HEK293T (cell line): ENCODE measurements at places on chromosomes 6 and 20.
A peak's percentile ranks its signal among the peaks of the same experiment; 100 is the strongest.

- no peak for DNase-seq
These were observed 223.1 kb downstream of the EYA2 start for GRCh38 chr20:47117773-47118172.

GRCh38 chr6:104943781-104944180 is 13.1 kb upstream of the LIN28B start:
- no peak for DNase-seq

- no peak for DNase-seq
These were observed 137.2 kb downstream of the SYNE1 start for GRCh38 chr6:152499931-152500330.

DNA sequence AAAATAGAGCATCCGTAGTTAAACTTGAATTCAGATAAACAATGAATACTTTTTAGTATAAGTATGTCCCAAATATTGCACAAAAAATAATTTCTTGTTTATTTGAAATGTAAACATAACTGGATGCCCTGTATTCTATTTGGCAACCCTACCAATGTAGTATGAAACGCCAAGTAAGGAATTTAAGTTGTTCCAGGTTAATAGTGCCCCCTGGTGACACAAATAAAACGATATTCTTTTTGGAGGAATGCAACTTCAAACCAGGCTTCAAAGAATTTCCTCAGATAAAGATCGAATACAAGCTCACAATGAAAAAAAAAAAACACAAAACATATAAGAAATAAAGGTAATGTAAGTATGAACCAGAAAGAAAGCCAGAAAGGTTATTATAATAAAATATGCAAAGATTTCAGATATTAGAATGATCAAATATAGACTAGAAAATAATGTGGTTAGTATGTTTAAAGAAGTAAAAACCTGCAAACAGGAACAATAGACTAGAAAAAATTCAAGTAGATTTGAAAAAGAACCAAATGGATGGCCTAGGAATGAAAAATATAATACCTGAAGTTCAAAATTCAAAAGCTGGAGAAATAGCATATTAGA is 18.4 kb upstream of the AKAP7 start:
- peak; percentile 47 for DNase-seq

- no peak for DNase-seq
These were observed 132.3 kb downstream of the PFDN4 start for GRCh38 chr20:54340206-54340605.

GRCh38 chr6:107638493-107638892 is 148.6 kb downstream of the SOBP start:
- no peak for DNase-seq

- no peak for DNase-seq
These were observed 25.5 kb downstream of the EYA2 start for GRCh38 chr20:46920114-46920513.

DNA sequence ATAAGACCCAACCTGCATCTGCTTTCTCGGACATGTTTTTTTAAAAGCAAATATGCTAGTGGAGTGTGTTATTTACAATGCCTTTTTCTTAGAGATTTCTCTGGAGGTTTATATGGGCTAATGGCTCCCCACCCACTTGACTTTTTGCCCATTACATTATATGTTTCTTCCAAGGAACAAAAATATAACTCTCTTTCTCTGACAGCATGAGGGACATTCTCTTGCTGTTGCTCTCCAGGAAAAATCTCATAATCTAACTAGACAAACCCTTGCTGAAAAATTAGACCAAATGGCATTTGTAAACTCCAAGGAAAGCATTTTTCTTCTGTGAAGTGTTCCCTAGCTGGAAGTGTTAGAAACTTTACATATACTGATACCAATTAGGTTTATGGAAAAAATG is 213.7 kb downstream of the PRL start:
- DNase-seq: no peak

GRCh38 chr6:106108129-106108528 is 22.0 kb downstream of the PRDM1 start:
- no peak for DNase-seq

- DNase-seq: no peak
These were observed 3.9 kb upstream of the TRIM39 start for GRCh38 chr6:30322527-30323501.

GRCh38 chr6:113907102-113907815 is 50.1 kb downstream of the MARCKS start:
- no peak for DNase-seq

DNA sequence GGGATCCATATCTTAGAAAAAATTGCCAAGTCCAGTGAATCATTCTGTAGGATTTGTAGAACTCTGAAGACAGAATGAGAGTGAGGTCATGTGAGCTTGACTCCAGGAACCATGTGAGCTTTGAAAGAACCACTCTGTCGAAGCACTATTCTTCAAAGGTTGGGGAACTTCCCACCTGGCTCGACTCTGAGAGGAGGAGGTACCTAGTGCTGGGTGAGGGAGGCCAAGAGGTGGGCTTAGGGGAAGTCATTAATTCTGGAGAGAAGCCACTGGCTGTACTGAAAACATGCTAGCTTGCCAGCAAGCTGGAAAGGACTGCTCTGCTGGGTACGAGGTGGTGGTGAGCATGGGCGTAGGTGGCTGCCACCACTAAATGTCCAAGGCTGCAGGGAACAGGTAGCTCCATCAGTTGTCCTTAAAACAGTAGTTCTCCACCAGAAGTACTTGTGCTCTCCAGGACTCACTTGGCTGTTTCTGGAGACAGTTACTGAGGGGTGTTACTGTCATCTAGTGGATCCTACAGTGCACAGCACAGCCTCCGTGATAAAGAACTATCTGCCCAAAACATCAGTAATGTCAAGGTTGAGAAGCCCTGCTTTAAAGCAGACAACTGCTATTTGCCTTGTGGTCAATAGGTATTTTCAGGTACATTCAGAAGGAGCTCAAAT is 34.7 kb upstream of the SYNJ2 start:
- DNase-seq: peak; percentile 33

- no peak for DNase-seq
These were observed 6.5 kb upstream of the C20orf204 start for GRCh38 chr20:64029293-64030117.

GRCh38 chr20:22320245-22320915 is 264.0 kb downstream of the FOXA2 start:
- DNase-seq: no peak

- no peak for DNase-seq
These were observed 20.6 kb downstream of the FKBP5 start for GRCh38 chr6:35668096-35668495.

GRCh38 chr6:43900916-43901732 is 131.1 kb downstream of the VEGFA start:
- DNase-seq: no peak

DNA sequence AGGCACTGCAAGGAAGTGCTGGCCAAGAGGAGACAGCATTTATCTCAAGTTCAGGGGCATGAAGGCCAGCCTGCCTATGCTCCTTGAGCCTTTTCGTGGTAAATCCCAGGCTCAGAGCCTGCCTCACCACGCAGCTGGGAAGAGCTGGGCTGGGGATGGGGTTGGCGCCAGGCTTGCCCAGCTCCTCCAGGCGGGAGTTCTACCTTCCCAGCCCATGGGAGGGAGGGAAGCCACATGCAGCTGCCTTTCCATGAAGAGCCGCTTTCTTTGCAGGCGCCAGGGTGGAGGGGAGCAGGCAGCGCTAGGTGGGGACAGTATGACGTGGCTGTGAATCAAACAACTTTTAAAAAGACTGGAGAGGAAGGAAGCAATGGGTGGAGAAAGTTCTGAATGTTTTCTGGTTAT is 19.5 kb upstream of the SIRT5 start:
- no peak for DNase-seq

DNA sequence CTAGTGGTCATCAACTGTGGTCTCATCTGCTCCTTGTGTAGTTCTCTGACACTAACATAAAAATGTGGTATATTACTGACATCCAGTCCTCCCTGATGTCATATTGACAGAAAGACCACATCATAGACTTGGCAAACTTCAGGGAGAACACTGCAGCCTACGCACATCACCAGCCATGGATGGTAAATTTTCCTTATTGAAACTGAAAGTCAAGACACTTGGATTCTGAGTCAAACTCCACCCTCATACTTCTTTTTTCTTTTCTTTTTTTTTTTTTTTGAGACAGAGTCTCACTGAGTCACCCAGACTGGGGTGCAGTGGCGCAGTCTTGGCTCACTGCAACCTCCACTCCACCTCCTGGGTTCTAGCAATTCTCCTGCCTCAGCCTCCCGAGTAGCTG is 25.4 kb downstream of the NDRG3 start:
- DNase-seq: no peak

DNA sequence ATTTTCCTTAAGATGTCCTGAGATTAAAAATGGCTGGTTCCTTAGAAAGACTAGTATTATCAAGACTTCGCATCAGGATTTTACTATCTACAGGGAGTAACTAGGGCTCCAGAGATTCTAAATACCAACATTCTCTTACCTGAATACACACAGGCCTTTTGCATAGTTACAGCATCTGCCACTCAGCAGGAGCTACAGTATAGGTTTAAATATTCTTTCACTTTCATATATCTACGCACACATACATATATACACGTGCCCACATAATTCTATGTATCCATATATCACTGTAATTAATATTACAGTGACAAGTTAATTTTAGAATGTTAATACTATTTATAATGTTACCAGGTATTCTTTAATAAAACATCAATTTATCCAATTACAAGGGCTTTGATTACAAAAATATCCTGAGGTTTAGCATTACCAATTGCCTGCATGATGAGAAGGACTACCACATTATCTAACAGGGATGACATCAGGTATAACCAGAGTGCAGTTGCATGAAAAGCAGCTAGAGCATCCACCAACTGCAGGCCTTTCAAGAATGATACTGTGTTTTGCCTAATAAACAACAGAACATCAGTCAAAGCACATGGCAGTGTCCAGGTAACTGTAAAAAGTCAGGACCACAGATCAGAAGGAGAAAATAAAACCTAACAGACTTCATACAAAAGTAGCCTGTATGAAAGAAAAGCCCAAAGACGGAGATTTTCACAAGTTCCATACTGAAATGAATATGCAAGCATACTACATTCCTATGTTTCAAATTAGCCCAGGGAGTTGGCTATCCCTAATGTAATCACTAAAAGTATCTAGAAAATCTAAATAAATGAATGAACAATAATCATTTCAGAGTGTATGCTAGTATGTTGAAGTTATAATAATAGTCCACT is 268.7 kb downstream of the PTPRK start:
- DNase-seq: no peak

- DNase-seq: no peak
These were observed 328 bp downstream of the RRBP1 start for GRCh38 chr20:17681726-17682102.

DNA sequence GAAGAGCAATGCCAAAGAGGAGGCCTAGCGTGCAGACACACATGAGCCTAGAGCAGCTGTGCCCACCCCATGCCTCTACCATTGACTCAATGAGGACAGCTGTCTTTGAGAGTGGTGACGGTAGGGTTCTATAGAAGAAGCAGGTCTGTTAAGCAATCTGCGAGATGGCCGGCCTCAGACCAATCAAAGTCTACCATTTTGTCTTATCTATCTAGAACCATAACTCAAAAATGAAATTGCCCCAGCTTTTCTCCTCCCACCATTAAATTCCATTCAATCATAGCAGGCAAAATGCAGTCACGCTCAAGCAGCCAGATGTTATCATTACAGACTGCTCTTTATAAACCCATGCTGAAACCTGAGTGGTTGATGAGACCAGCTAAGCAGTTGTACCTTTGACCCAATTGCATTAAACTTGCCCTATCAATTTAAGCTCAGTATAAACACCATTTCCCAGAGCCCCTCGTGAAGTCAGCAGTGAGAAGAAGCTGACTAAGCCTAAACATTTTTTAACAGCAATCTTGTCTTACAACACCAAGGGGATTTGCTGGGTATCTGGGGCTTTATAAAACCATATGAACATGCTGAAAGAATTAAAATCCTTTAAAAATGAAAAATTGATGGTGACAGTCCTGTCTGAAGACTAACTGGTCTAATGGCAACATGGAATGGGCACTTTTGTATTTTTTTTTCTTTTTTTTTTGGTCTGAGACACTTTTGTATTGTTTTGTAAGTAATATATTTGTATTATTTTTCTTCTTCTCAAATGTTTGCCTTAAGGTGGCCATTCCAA is 57.5 kb downstream of the FOXC1 start:
- peak; percentile 76 for DNase-seq

GRCh38 chr6:152428126-152428525 is 209.0 kb downstream of the SYNE1 start:
- no peak for DNase-seq

- DNase-seq: no peak
These were observed 40.2 kb downstream of the PMEPA1 start for GRCh38 chr20:57669632-57670031.

DNA sequence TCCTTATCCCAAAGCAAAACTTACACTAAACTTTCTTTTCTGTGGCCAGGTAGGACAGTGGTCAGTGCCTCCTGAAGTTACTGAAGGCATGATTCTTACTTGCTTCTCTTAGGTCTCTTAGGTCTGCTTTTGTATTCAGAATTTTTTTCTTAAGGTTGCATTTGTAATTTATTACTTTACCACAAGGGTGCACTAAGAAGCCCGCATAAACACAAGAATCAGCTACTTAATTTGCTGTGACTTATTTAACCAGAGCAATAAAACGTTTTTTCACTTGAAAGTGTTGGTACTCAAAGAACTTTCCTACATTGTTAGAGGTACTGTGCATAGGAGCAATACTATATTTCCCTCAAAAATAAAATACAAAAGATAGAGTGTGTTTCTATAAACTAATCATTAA is 75.4 kb upstream of the LAMA2 start:
- DNase-seq: peak; percentile 18

GRCh38 chr20:8583566-8584043 is 451.5 kb downstream of the PLCB1 start:
- no peak for DNase-seq

- DNase-seq: no peak
These were observed 6.7 kb upstream of the IFT52 start for GRCh38 chr20:43583982-43584432.
